ENCODE measurements at places on chromosomes 1 and 21. TPM values are rescaled to one million over a fixed set of nuclear protein-coding genes. Genes with fewer than 3 reads are reported as not detected.

Gene HSD3B1
- not detected for polyA plus RNA-seq

Gene SAMSN1
- 49.4 TPM for polyA plus RNA-seq

DNA sequence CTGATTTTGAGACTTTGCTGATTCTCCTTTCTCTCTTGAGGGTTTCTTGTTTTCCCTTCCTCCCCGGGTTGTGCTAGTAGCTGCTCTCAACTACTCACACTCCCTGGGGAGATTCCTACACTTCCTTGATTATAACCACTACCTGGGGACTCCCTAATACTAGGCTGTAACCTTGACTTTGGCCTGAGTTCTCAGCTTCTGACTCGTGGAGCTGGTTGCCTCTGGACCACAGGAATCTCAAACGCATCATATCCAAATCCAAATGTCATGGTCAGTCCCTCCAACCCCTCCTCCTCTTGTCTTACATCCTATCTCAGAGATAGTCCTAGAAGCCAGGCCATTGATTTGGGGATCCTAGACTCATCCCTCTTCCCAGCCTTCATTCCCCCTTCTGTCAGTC, 12.0 kb downstream of the MOV10 start:
- no peaks in the 10 kb centered on the region for H3K4me1 ChIP-seq
- H3K27me3 ChIP-seq = no peaks in the 10 kb centered on the region
- no peak for DNase-seq
- H3K4me3 ChIP-seq = no peak overlapping the region
- H3K36me3 ChIP-seq = peaks cover 17% of the 10 kb centered on the region
- H3K27ac ChIP-seq = no peak overlapping the region

Gene ASPM
- 0.88 TPM for polyA plus RNA-seq

- peak overlapping the region; percentile 63 for H3K27ac ChIP-seq
- H3K4me3 ChIP-seq = peak overlapping the region; percentile 66
- peak; percentile 71 for DNase-seq
- no peaks in the 10 kb centered on the region for H3K27me3 ChIP-seq
- H3K36me3 ChIP-seq = peaks cover 24% of the 10 kb centered on the region
- peaks cover 50% of the 10 kb centered on the region for H3K4me1 ChIP-seq
Observed at GRCh38 chr1:11802973-11803885, 2.5 kb downstream of the MTHFR start.

Gene SEMA4A
- 0.89 TPM for polyA plus RNA-seq

DNA sequence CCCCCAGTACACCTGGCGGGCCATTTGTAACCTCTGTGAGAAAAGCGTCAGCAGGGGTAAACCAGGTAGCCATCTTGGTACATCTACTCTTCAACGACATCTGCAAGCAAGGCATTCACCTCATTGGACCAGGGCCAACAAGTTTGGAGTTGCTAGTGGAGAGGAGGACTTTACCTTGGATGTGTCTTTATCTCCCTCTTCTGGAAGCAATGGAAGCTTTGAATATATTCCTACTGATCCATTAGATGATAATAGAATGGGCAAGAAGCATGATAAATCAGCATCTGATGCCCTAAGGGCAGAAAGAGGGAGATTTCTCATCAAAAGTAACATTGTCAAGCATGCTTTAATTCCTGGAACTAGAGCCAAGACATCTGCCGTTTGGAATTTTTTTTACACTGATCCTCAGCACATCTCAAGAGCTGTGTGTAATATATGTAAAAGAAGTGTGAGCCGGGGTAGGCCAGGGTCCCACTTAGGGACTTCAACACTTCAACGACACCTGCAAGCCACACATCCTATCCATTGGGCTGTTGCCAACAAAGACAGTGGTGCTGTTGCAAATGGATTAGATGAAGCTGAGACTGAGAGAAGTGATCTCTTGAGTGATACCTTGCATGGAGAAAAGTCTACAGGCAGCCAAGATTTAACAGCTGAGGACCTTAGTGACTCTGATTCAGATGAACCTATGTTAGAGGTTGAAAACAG, 2.7 kb downstream of the ZBED6 start:
- no peaks in the 10 kb centered on the region for H3K27me3 ChIP-seq
- DNase-seq = no peak
- no peak overlapping the region for H3K27ac ChIP-seq
- peak overlapping the region; percentile 82 for H3K4me3 ChIP-seq
- H3K36me3 ChIP-seq = peaks cover 21% of the 10 kb centered on the region
- H3K4me1 ChIP-seq = peaks cover 59% of the 10 kb centered on the region

GRCh38 chr1:32828341-32828740, 10.9 kb downstream of the S100PBP start:
- DNase-seq = no peak
- peaks cover 71% of the 10 kb centered on the region for H3K36me3 ChIP-seq
- H3K4me3 ChIP-seq = no peak overlapping the region
- no peaks in the 10 kb centered on the region for H3K27me3 ChIP-seq
- no peak overlapping the region for H3K27ac ChIP-seq

GRCh38 chr1:38207275-38207674, 160.7 kb upstream of the POU3F1 start:
- H3K27ac ChIP-seq = no peak overlapping the region
- DNase-seq = no peak
- H3K36me3 ChIP-seq = no peaks in the 10 kb centered on the region
- no peak overlapping the region for H3K4me3 ChIP-seq
- no peaks in the 10 kb centered on the region for H3K4me1 ChIP-seq

DNA sequence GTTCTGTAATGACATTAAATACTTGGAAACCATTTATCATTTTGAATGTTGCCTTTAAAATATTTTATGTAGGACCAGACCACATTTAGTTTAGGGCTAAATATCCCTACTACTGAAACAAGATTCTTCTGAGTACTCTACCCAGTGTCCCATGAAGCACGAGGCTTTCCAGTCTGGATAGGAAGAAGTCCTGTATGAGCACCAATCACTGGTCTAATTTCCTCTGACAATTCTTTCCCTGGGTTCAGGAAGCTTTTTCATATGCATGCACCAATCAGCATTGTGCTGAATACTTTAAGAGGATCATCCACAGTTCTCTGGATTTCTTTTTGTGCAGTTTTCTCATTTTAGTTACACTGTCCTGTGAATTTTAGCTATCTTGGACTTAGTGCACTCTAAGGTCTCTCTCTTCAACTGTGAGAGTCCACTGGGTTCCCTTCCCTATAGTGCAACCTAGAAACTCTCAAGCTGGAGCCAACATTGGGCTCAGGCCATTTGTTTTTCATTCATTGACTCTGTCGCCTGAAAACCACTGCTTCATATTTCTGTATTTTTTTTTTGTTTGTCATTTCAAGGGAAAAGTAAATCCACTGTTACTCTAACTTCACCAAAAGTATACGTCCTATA, 45.9 kb downstream of the TUT4 start:
- H3K4me1 ChIP-seq = no peaks in the 10 kb centered on the region
- peaks cover 38% of the 10 kb centered on the region for H3K36me3 ChIP-seq
- no peaks in the 10 kb centered on the region for H3K27me3 ChIP-seq
- H3K4me3 ChIP-seq = no peak overlapping the region
- no peak for DNase-seq

DNA sequence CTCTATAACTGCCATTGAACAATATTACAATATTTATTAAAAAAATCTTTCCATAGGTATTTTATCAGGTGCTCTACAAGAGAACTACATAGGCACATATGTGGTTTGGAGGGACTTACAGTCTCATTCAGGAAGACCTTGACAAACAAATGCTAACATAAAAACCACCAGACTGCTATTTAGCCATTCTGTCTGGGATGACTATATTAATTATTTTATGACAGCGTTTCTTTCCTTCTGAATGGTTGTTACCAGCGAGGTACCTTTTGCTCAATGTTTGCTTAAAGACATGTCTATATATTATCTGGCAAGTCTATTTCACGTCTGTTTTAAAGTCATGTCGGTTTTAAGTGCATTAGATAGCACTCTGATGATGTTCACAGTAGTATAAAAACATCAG, 69.7 kb downstream of the RUNX1 start:
- H3K27me3 ChIP-seq = no peaks in the 10 kb centered on the region
- H3K36me3 ChIP-seq = peaks cover 13% of the 10 kb centered on the region
- DNase-seq = no peak
- no peak overlapping the region for H3K4me3 ChIP-seq

- H3K27me3 ChIP-seq = no peaks in the 10 kb centered on the region
- DNase-seq = no peak
- peak overlapping the region; percentile 22 for H3K4me3 ChIP-seq
Observed at GRCh38 chr1:64934115-64934877, 32.1 kb downstream of the JAK1 start.

Gene TMEM52
- 0.50 TPM for polyA plus RNA-seq

Gene KCNJ6
- polyA plus RNA-seq = not detected

Gene RHEX
- polyA plus RNA-seq = not detected

GRCh38 chr1:151568626-151569088, 28.5 kb downstream of the TUFT1 start:
- DNase-seq = peak; percentile 67
- peaks cover 8% of the 10 kb centered on the region for H3K36me3 ChIP-seq

Gene TMOD4
- not detected for polyA plus RNA-seq

Gene SYDE2
- 1.0 TPM for polyA plus RNA-seq

DNA sequence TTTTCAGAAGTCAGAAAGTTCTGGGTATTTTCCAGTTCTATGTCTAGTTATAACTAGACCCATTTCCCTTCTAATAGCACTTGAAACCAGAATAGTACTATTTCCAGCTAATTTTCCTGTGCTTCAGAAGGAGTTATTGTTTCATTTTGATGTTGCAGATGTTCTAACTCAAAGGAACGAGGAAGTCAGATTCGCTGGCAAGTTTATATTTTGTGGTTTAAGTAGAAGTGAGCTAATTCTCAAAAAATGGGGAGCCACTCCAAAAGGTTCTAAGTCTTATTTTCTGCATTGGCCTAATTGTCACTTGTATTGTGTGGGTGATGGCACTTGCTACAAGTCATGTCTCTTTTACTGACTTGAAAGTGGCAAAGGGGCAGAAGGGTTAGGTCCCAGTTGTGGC, 18.1 kb downstream of the CCDC185 start:
- DNase-seq = no peak
- no peak overlapping the region for H3K27ac ChIP-seq
- no peaks in the 10 kb centered on the region for H3K4me1 ChIP-seq
- H3K36me3 ChIP-seq = no peaks in the 10 kb centered on the region
- H3K27me3 ChIP-seq = peaks cover 1% of the 10 kb centered on the region

DNA sequence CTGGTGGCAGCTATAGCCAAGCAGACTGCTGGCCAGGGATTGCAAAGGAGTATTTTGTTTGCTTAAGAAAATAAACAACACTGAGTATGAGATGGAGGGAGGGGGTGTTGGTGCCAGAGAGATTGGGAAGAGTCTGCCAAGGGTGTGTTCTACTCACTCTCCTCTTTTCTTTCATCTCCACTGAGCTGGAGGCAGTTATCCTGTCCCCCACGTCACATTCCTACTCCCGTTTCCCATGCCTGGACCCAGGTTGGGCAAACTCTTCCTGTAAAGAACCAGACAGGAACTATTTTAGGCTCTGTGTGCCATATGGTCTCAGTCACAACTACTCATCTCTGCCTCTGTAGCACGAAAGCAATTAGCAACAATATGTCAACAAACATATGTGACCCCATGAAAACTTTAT, 1.4 kb upstream of the IL24 start:
- H3K36me3 ChIP-seq = no peaks in the 10 kb centered on the region
- H3K4me1 ChIP-seq = peaks cover 4% of the 10 kb centered on the region
- H3K4me3 ChIP-seq = no peak overlapping the region
- no peak for DNase-seq

GRCh38 chr1:47585141-47585902, 147.5 kb downstream of the FOXD2 start:
- no peaks in the 10 kb centered on the region for H3K36me3 ChIP-seq
- no peaks in the 10 kb centered on the region for H3K4me1 ChIP-seq
- H3K27ac ChIP-seq = no peak overlapping the region
- DNase-seq = no peak

Gene TNFSF4
- polyA plus RNA-seq = 0.45 TPM

DNA sequence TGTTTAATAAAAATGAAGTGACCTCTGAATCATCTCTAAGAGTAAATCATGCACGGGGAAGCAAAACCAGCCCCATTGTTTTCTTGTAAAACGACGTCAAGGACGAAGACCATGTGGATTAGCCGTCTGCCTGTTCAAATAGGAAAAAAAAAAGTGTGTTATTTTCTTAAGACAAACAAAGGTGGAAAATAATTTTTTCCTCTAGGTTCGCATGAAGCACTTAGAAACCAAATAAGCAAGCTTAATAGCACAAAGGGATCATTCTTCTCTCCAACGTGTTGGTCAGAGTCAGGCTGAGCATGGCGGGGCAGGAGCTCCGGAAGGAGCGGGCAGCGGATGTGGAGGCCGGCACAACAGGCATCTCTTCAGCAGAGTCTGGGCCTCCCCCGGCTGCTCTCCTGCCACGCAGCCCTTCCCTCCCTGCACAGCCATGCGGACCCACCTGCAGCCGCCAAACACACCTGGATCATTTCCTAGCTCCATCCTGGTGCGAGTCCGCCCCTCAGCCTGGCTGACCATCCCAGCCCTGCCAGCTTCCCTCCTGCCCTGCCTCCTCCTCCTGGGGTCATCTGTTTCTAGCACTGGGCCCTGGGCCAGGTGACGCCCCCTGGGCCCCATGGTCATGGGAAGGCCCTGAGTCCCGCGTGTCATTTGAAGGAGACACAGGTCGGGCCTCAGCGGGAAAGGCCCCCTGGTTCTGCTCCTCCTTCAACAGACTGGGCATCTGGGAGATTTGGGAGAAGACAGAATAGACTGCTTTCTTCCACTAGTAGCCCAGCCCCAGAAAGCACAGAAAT, 40.2 kb downstream of the MX1 start:
- no peaks in the 10 kb centered on the region for H3K27me3 ChIP-seq
- no peak overlapping the region for H3K4me3 ChIP-seq
- no peak overlapping the region for H3K27ac ChIP-seq
- no peak for DNase-seq

DNA sequence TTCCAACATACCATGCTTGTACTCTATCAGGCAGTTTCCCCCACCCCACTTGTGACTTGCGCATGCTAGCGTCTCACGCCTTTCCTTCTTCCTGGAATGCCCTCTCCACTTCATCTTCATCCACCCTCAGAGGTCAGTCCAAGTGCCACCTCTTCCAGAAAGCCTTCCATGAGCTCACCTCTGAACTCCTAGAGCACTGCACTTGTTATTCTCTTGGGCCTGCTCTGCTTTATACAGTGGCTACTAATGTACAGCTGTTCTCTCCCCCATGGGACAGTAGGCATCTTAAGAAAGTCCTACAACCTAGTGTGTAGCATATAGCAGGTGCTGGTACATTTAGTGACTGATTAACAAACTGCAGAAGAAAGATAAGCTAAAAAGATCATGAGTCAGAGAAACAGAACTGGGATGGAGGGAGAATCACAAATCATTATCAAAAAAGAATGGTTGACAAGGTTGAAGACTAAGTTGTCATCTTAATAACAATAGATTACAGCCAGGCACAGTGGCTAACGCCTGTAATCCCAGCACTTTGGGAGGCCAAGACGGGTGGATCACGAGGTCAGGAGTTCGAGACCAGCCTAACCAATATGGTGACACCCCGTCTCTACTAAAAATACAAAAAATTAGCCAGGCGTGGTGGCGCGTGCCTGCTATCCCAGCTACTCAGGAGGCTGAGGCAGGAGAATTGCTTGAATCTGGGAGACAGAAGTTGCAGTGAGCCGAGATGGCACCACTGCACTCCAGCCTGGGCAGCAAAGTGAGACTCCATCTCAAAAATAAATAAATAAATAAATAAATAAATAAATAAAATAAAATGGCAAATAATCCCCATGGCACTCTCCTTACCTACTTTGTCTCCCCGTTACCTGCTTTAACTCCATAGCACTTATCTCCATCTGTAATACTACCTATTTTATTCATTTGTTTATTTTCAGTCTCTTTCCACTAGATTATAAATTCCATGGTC, 16.3 kb upstream of the TSPAN1 start:
- no peak overlapping the region for H3K27ac ChIP-seq
- H3K36me3 ChIP-seq = no peaks in the 10 kb centered on the region
- H3K4me1 ChIP-seq = no peaks in the 10 kb centered on the region
- no peaks in the 10 kb centered on the region for H3K27me3 ChIP-seq
